ENCODE measurements at places on chromosomes 7 and 10. TPM values are rescaled to one million over a fixed set of nuclear protein-coding genes. Genes with fewer than 3 reads are reported as not detected.

Gene SPDYE18
- total RNA-seq = 0.63 TPM

Gene ABCA13
- not detected for total RNA-seq

Gene LRRC18
- total RNA-seq = not detected

Gene BHLHA15
- 3.3 TPM for total RNA-seq

Gene P4HA1
- 20.5 TPM for total RNA-seq

Gene GCK
- 0.67 TPM for total RNA-seq

Gene LOXL4
- total RNA-seq = not detected

Gene TSPAN15
- total RNA-seq = 1.5 TPM

Gene AS3MT
- 0.67 TPM for total RNA-seq

Gene ARHGEF5
- total RNA-seq = 13.4 TPM

Measured in activated T-cell treated with anti-CD3 and anti-CD28 coated beads, Interleukin-2, amount 50 U/mL, for 72 hours (primary cell).